Liver (tissue), 10 donors: ENCODE measurements at places on chromosomes 4 and X.

GRCh38 chr4:89741768-89742167, 95.2 kb downstream of the SNCA start:
- DNase-seq, result no peak

GRCh38 chr4:152293527-152293926, 242.4 kb downstream of the FBXW7 start:
- no peak for DNase-seq

GRCh38 chr4:88356771-88357170, 21.9 kb upstream of the HERC6 start:
- no peak for DNase-seq

DNA sequence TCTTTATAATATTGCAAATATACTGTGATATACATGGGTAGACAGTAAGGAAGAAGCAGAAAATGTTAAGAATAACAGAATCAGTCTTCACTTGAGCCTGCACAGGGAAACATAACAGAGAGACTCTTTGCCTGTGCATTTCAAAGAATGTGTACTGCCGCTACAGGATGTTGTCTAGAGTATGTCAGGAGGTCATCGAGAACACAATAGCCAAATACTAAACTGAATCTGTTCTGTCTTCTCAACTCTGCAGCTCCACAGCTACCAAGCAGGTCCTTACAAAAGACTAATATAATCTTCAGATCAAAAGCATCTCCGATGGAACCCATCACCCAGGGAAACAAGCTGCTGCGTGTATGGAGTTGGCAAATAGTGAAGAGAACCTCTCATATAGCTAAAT, 471.5 kb downstream of the PCDH10 start:
- DNase-seq, result no peak

- DNase-seq, result no peak
These were observed 875.4 kb upstream of the PRKX start for GRCh38 chrX:4588893-4589292.

DNA sequence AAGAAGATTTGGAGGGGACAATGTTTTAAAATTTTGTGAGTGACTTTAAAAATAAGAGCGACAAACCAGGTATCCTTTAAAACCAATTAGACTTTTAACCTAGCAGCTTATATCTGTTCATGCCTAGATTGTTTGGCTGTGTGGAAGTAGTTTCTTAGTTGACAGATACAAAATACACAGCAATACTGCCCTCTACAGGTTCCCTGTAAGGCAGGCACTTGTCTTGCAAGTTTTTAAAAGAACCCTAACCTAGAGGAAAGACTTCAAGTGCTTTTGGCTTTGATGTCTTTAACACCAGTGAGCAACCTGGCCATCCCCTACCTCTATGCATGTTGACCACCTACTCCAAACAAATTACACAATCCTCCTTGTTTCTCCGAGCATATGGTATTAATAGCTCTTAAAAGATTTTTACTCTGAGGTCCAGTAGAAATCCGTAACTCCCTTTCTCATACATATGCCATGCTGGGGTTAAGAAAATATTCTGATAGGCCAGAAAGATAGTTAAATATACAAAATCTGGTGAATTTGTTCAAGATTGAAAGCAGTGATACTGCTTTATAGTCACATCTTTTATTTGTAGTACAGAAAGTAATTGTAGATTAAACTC, 273.0 kb downstream of the ARHGAP24 start:
- DNase-seq, result no peak

DNA sequence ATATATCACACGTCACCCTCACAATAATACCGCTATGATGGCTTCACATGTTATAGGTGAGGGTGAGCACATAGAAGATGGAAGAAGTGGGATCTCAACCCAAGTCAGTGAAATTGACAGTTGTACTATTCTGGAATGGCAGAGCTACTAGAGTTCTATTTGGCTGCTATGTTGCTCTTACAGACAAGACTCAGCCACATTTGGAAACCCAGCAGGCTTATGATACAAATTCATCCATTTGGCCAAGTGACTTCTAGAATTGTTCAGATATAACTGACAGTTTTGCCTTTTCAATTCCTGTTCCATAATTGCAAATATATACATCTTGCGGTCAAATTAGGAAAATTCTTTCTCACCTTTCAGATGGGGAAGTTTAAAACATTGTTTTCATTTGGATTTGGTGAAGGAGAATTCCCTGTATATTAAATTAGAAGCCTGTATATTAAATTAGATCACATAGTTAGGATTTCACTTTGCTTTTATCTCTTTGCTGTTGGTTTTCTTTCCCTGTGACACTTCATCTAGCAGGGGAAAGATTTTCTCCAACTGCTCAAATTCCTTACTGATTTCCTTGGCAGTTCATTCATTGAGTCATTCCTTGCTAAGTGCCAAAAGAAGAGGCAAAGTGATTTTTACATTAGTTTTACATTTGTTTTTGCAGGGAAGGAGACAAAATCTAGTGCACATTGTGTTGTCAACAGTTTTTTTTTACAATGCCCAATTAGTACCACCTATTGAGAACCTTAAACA, 120.6 kb upstream of the TBC1D9 start:
- DNase-seq, result no peak

DNA sequence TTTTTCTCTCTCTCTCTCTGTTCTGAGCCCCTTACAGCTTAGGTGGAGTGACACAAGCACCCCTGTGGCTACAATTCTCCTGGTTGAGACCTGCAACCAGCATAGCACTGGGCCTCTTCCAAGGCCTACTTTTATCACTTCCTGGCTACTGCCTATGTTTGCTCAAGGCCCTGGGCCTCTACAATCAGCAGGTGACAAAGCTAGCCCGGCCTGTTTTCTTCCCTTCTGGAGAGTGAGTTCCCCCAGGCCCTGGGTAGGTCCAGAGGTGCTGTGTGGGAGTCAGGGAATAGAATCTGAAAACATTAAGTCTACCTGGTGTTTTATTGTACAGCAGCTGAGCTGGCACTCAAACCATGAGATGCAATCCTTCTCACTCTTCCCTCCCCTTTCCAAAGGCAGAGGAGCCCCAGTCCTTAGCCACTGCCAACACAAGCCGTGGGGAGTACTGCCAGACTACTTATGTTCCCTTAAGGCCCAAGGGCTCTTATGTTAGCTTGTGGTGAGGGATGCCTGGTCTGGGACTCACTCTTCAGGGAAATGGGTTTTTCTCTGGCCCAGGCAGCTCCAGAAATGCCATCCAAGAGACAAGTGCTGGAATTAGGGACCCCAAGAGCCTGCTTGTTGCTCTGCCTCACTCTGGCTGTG, 23.8 kb upstream of the MAGEC3 start:
- no peak for DNase-seq
